ENCODE measurements at places on chromosomes 2 and 18.

- DNase-seq: no peak
Observed at GRCh38 chr18:52337276-52337675, 2.7 kb upstream of the DCC start.

GRCh38 chr2:63047321-63048279 lies 3.0 kb upstream of the OTX1 start:
- DNase-seq: no peak

DNA sequence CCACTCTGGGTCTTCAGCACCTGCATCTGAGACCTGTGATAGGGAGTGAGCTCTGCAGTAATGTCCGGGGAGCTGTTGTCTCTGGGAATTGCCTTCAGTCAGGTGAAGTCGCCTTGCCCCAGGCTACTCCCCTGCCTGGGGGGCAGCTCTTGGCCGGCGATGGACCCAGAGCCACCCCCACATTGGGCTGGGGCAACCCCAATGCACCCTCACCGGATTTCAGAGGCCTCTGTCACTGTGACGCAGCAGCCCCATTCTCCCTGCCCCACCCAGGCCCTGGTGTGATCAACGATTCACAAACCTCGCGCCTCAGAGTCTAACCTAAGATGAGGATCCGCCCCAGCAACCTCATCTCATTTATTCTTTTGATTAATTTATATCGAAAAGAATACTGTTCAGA lies 303.6 kb downstream of the NDUFA10 start:
- no peak for DNase-seq

DNA sequence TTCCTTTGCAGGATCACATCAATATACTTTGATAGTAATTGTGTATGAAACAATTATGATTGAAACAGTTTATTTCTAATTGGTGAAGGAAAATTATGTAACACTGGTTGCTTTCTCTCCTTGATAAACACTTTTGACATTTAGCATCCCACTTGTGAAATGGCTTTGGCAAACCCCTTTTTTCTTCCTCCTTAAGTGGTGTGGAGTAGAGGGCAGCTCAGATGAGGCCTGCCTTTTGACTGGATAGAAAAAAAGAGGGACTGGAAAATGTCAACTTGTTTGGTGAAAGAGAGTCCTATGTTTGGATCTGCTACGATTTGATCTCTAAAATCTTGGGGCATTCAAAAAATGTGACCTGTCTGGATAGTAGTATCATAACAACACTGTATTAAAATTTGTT lies 318.3 kb downstream of the MEIS1 start:
- no peak for DNase-seq

- DNase-seq: no peak
Observed at GRCh38 chr2:12507295-12507694, 209.4 kb upstream of the TRIB2 start.

GRCh38 chr2:74639550-74639949 lies 8.6 kb downstream of the M1AP start:
- no peak for DNase-seq

DNA sequence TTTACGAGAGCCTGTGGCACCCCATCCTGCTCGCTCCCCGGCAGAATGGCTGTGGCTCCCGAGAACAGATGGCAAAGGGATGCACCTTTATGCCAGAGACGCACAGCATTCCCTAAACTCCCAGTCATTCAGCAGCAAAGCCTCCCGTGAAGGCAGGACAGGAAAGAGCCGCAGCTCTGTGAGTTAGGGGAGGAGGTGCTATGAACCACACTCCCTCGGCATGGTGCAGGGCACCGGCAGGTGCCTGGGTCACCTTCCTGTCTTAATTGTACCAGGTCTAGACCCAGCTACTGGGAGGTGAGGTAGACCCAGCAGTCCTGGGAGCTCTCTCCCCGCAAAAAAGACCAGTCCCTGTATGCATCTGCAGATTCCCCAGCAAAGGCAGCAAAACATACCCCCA lies 149.8 kb downstream of the TWIST2 start:
- DNase-seq: no peak

DNA sequence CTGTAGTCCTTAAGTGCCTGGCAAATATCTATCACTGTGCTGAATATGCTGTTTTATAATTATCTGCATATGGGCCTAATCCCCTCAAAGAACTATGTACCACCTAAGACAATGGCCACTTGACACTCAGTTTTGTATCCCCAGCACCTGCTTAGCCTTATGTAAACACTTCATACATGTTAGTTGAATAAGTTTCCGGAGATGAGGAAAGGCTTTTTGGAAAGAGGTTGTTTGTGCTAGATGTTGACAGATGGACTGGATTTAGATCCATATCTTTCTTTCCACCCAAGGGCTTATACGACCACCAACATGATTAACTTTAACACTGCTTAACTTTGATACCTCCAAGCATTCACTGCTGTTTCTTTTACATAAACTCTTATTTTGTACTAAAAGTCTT lies 63.3 kb downstream of the FAM228A start:
- DNase-seq: no peak

GRCh38 chr2:88880441-88880953 lies 189.0 kb downstream of the RPIA start:
- no peak for DNase-seq

DNA sequence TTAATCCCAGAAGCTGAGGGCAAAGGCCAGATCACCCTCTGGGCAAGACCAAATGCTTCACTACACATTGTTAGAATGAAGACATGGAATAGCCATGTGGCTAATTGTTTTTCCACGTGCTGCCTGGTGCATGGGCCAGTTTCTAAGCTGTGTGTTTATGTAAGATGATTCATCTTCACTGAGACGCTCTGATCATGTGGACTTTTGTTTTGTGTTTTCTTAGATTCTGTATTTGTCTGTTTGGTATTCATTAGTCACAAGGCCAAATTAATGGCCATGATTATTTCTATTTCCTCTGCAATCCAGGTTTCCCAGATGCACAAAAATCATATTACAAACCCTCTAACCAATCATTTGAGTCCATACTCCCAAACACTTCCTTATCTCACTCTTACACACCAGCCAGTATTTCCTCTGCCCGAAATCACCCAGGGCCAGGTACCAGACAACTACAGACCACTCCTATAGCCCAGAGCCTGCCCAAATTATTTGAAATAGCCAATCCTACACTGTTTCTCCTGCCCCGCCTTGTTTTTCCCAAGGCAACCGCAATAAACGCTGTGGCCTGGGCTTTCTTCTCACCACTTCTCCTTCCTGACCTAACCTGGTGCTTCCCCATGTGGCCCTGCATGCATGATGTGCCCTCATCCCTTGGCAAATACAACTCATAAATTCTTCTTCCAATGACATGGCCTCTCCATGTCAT lies 94.2 kb upstream of the SP3 start:
- DNase-seq: no peak

- DNase-seq: no peak
Observed at GRCh38 chr18:48930926-48931325, 19.8 kb downstream of the SMAD7 start.

- no peak for DNase-seq
Observed at GRCh38 chr2:43441195-43441594, 154.6 kb downstream of the THADA start.

DNA sequence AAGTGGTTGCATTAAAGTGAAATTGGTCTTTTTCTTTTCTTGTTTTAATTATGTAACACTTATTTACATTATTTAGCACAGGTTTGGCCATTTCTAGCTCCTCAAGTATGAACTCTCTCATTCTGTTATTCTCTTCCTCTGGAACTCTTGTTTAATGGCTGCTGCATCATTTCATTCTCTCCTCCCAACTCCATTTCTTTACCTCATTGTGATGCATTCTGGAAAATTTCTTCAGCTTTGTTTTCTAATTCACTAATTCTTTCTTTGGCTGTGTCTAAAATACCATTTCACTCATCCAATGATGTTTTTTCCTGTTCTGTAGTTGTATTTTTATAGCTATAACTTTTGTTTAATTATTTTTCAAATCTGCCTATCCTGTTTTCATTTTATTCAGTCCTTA lies 22.5 kb upstream of the NMUR1 start:
- DNase-seq: no peak

DNA sequence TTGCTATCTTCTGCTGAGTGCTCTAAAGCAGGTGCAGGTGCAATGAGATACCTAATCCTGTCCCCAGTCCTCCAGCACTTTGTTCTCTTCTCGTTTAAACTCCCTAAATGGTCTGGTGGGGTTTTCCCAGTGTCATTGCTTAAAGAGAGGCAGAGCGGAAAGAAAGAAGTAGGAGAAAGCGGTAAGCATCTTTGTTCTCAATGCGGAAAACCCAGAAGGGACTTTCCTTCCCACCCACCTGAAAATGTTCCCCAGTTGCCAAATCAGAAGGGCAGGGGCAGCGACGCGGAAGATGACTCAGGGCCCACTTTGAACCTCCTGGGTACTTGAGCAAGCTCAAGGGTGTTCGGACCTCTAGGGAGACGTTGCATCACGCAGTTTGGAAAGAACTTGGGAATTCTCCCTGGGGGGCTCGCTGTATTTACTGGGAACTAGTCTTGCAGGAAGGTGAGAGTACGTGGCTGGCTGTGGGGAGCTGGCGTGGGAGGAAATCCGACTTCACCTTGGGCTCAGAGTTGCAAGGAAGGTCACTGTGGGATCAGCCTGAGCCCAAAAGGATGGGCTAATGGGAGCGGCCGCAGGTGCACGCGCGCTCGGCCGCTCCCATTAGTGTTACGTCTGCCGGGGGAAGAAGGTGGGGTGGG lies 589 bp upstream of the SGPP2 start:
- DNase-seq: no peak

DNA sequence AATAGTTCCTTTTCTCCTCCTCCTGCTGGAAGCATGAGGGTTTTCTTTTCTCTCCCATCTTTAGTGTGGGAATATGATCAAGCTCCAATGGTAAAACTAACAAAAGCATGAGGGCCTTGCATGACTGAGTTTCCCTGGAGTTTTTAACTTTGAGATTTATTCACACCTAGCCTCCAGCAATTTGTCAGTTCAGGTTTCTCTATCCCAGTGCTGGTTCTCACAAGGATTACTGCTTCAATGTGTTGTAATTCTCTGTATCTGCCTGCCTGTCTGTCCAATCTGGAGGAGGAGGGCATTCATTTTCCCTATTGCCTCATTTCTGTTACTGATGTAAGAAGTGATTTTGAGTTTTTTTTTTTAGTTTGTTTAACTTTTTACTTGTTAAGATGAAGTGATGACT lies 57.6 kb upstream of the RPRM start:
- DNase-seq: no peak

DNA sequence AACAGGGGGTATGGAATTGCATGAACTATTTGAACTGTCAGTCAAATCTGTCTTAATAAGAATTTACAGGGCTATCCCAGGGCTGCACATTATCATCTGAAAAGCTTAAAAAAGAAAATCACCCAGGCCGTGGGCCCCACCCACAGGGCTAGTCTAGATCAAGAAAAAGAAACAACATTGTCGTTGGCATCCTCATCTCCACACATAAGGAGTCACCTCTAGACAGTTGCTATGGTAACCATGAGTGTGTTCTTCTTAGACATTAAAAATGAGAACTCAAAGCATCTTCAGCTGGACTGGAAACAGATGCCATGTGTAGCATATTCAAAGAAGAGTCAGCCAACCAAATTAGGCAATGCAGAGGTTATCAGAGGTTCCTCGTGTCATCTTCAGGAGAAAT lies 72.3 kb upstream of the CPO start:
- no peak for DNase-seq

DNA sequence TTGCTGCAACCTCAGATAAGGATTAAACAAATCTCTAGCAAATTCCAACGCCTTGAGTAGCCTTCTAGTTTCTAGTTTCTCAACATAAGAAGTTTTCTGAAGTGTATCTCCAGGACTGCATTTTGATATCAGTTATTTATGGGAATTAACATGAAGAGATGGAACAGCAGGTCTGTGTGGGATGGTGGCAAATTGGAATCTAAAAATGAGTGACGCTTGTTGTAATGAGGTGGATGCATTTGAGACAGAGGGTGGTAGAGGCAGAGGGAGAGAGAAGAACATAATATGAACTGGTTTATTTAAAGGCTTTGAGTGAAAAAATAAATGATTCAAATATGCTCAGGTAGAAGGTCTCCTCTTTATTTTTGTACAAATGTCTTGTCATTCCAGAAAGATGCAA lies 446.8 kb upstream of the GCFC2 start:
- DNase-seq: no peak

GRCh38 chr18:42275138-42275535 lies 320.1 kb downstream of the PIK3C3 start:
- DNase-seq: no peak

GRCh38 chr2:232328032-232328422 lies 50.5 kb upstream of the ALPP start:
- no peak for DNase-seq

GRCh38 chr2:168371273-168372019 lies 84.6 kb upstream of the CERS6 start:
- DNase-seq: no peak

DNA sequence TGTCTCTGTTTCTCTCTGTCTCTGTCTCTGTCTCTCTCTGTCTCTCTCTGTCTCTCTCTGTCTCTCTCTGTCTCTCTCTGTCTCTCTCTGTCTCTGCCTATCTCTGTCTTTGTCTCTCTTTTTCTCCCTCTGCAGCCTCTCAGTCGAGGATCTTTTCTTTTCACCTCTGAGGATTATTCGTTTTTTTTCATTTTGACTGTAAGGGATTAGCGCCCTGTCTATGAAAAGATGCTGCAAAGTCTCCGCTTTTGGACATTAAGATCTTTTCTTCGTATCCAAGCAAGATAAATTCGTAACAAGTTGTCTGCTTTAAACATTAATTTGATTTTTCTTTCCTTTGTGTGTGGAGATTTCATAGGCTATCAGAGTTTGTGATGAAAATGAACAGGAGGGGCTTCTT lies 191.2 kb upstream of the TPO start:
- no peak for DNase-seq

GRCh38 chr18:44562986-44563385 lies 117.7 kb upstream of the SETBP1 start:
- no peak for DNase-seq

DNA sequence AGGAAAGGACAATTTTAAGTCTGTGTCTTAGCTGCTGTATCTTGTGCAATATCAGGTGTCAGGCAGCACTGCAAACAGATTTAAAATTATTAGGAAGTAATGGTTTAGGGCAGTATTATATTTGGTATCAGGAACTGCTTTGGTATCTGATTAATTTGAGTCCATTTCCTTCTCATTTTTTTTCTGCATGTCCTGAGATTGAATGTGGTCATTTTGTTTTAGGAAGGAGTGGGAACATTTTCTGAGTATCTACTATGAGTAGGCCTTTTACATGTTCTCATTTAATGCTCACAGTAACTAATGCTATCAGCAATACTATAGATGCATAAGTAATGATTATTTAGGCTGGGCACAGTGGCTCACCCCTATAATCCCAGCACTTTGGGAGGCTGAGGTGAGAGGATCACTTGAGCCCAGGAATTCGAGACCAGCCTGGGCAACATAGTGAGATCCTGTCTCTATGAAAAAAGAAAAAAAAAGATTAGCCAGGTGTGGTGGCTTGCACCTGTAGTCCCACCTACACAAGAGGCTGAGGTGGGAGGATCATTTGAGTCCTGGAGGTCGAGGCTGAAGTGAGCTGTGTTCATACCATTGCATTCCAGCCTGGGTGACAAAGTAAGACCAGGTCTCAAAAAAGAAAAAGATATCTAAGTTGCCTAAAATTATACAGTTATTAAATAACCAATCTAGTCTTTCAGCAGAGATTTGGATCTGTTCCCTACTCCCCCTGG lies 4.7 kb downstream of the FMNL2 start:
- DNase-seq: no peak

- DNase-seq: no peak
Observed at GRCh38 chr18:44423814-44424644, 256.7 kb upstream of the SETBP1 start.
